ENCODE measurements at places on chromosomes 3 and 15.

- DNase-seq: peak; percentile 63
These were observed 390.4 kb upstream of the LMCD1 start for GRCh38 chr3:8110966-8111798.

- DNase-seq: no peak
These were observed 155.9 kb upstream of the EOMES start for GRCh38 chr3:27878014-27878383.

DNA sequence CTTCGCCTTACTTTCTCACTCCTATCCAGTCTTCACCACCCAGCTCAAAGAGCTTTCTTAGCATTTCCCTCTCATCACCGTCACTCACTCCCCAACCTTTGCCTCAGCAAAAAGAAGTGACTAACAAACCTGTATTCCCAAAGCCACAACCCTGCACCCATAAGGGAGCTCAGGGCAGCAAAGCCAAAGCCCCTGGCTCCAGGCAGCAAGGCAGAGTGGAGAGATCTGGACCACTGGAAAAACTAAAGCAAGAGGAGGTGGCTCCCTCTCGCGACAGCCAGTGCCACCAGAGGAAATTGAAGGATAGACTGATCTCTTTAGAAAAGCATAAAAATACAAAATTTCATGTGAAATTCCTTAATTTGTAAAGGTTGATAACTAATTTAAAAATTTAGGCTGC lies 25.1 kb upstream of the CDCP1 start:
- DNase-seq: no peak

GRCh38 chr3:16124636-16125035 lies 49.8 kb upstream of the GALNT15 start:
- DNase-seq: no peak

DNA sequence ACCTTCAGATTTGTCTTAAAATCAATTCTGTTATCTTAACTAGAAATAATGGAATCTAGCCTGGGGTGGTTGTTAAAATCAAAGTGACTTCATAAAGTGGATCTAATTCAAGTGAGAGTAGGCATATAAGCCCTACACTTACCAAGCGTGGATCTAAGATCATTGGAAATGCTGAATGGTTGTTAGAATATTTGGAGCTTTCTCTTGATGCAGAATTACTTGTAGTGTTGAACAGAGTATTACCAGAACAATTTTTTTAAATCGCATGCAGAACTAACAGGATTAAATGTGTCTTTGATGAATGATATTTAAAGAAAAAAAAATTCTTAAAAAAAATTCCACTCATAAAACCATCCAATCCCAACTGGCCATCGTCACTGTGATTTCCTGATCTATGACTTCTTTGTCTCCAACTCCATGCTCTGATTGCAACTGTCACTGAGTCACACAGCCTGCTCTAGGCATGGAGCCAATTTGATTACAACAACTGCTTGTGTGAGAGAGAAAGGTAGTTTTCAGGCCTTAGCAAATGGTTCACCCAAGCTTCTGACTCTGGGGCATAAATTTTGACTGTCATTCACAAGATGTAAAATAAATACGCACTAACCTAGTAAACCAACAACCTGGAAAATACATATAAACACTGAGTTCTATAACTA lies 25.9 kb upstream of the SPRED1 start:
- DNase-seq: no peak

DNA sequence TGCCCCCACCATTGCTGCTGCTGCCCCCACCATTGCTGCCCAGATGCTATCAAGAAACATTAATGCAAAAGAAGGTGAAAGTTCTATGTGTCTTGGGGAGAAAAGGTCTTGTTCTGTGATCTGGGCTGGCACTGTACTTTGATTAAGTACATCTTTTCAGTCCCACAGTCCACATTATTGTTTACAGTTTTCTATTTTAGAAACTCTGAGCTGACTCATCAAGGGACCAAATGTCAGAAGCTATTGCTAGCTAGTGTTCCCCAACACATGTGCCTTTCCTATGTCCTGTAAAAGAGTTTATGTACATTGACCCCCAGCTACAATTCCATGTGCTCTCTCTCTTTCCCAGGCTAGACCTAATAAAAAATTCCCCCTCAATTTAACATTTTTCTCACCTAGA lies 264.7 kb upstream of the NECTIN3 start:
- DNase-seq: no peak

DNA sequence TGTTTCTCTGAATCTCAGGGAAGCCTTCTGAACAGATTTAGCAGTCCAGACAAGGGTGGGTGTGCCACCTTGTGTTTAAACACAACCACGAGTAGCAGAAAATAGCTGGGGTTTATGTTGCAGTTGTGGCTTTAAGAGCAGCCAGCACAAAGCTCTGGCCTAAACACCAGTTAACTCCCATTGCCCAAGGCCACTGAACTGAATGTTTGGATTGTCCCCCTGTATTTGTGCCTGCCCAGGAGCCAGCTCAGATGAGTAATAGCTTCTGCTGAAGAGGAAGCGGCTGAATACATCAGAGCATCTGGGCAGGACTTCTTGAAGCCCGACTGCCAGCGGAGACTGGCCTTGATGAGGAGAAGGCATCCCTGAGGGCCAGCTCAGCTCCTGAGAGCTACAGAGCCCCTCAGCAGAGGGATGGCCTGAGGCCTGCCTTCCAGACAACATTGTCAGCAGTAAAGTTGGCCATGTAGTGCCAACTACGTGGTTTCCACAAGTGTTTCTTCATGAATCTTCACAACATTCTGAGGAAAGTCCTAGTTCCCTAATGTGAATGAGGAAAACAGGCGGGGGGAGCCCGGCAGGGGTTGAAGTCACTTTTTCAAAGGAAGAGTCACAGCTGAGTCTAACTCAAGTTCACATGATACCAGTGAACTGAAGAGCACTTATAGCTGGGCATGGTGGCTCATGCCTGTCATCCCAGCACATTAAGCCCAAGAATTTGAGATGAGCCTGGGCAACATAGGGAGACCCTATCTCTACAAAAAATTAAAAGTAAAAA lies 65.8 kb upstream of the ZBTB38 start:
- peak; percentile 52 for DNase-seq

- DNase-seq: no peak
These were observed 31.5 kb upstream of the CCR4 start for GRCh38 chr3:32919920-32920319.

DNA sequence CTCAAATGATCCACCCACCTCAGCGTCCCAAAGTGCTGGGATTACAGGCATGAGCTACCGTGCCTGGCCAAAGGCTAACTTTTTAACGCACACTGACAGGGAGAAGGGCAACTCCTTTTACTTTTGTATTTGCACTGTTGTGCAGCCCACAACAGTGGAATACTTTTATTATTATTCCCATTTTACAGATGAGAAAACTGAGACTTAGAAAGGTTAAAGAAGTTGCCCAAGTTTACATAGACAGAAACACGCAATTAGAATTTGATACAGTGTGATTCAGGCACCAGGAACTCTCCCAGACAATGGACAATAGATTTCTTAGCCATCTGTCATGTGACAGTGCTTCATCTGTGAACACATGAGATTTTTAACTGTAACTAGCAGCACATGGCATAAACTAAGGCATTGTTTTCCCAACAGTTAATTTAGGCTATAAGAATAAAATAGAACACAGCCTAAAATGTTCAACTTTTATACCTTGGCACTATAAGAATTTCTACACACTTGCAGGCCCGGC lies 18.8 kb downstream of the STAG1 start:
- no peak for DNase-seq

DNA sequence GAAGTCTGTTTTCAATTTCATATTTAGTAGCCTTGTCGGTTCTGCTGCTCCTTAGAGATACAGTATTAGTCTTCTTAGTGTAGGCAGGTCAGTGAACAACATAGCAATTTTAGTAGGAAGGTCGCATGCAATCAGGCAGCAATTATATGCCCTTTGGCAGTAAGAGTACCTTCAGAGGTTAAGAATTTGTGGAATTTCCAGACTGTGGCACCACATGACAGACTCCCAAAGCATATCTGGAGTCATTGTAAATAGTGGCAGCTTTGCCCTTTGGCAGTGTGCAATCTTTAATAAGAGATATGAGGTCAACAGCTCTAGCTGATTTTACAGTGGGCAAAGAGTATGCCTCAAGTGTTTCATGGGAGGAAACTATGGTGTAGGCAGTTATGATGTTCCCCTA lies 1532.5 kb upstream of the CADM2 start:
- no peak for DNase-seq

DNA sequence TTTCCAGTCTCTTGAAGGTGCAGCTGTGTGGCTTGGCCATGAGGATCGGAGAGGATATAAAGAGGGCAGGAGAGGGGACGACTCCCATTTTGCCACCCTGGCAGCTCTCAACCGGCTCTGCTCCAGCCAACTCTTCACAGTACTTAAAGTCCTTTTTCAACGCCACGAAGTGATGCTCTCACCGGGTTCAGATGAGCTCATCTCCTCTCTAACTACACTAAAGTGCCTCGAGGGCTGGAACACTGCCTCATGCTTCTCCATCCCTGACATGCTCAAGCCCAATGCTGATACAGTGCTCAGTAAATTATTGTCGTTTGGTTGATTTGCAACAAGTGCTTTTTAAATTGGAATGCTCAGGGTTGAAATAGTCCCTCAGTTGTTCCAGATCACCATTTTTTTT lies 97.8 kb downstream of the GTPBP8 start:
- DNase-seq: no peak

- DNase-seq: no peak
These were observed 6.3 kb downstream of the CAV3 start for GRCh38 chr3:8739757-8740504.

GRCh38 chr3:25426408-25426807 lies 1.7 kb upstream of the RARB start:
- DNase-seq: no peak

DNA sequence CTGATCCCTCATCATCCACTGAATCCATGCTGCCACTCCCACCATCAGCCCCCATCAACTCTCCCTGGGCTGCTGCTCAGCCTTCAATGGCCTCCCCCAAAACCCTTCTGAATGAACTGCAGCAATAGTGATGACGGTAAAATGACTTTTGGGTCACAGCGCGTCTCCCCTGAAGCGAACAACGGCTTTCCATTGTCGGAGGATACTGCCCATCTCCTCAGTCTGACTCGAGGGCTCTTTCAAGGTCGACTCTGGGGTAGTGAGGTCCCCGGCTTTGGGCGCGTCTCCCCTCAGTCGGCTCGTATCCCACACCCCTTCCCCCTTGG lies 57.2 kb upstream of the ZBTB38 start:
- no peak for DNase-seq

DNA sequence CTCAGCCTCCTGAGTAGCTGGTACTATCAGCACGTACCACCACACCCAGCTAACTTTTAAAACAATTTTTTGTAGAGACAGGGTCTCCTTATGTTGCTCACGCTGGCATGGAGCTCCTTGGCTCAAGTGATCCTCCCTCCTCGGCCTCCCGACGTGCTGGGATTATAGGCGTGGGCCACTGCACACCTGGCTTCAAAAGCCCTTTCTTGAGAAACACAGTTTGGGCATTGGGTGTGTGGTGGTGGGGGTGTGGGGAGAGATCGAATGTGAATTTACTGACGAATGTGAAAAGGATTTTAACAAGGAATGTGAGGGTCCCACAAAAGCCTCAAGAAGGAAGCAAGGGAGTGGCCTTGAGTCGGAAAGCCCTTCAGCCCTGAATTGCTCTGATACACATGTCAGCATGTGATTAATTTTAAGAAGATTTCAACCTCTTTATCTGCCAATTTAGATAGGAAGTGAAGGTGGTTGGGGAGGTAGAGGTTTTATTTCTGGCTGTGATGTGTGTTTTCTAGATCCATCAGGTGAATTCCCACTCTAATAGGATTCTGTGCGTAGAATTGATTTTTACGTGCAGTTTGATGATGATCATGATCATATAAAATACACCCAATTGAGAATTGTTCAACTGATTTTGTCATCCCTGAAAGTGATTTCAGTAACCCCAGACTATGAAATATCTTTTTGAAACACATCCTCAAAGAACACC lies 1.1 kb downstream of the CCR4 start:
- peak; percentile 49 for DNase-seq

DNA sequence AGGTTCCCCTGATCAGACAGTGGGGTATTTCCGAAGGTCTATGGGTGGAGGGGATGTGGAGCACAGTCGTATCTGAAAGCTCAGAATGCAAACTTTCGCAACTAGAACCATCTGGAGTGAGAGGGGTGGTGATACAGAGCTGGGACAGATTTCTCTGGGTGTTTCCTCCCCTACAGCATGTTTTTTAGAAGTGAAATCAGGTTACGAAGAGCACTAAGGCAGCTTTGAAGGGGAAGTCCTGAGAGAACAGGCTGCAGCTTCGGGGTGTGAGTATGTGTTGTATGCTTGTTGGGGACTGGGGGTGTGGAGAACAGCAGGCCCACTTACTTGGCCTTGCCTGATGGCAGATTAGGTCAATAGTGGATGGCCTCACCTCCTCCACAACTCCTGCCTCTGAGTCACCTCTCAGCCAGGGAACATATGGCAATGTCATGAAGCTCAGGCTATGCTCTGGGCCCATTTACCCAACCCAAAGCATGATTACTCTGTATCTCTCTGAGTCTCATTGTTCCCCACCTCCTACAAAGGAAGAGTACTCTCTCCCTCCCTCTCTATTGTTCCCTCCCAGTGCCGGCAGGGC lies 107.2 kb upstream of the RASGRP1 start:
- no peak for DNase-seq

- DNase-seq: no peak
These were observed 56.3 kb upstream of the ITGA11 start for GRCh38 chr15:68488290-68488689.

DNA sequence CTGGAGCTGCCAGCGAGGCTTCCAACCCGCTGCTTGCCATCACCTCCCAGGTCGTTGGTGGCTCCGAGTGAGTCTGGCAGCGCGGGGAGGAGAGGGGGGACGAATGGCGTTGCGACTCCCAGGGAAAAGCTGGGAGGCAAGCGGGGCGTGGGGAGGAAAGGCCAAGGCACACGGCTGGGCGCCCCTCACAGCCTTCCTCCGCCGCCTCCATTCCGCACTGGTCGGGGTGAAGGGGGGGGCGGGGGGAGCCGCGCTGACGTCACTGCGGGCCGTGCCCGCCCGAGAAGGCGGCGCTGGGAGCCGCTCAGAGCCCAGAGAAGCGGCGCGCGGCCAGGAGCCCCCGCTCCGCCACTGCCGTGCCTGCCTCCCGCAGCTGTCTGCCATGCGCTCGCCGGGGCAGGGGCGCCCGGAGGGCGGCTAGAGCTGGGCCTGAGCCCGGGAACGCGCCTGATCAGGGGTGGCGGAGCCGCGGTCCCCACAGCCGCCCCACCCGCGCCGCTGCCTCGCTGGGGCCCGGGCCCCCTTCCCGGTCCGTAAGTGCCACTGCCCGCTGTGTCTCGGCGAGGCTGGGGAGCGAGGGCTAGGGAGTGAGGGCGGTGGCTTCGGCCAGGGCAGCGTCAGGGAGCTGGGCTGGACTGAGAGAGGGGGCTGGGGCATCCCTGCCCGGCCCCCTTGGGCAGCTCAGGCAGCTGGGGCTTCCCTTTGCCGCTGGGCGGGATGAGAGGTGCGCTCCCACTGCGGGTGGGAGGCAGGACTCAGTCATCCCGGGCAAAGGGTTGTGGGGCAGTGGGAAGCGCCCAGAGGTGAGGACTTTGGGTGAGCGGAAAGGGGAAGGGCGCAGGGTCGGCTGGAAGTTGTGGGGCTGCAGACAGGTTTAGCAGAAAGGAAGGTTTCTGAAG lies 27.8 kb upstream of the POLG start:
- no peak for DNase-seq

DNA sequence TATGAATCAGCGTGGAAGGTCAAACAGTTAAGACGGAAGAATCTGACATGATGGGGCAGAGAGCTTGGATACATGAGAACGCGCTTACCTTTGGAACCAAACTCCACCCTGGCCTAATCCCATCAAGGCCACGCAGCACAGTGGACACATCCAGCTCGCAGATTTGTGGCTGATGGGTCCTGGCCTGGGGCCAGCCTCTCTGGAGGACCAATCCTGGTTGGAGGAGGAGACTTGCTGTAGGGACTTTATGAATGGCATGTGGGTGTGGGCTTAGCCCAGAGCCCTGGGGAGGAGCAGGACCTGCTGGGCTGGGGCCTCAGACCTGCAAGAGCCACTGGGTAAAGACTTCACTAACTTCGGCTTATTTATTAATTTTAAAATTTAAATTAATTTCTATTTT lies 73.4 kb upstream of the ANKRD34C start:
- DNase-seq: no peak
